ENCODE measurements at places on chromosomes 16 and 17. TPM values are rescaled to one million over a fixed set of nuclear protein-coding genes. Genes with fewer than 3 reads are reported as not detected.

The FOXL1 gene
- 0.13 TPM for total RNA-seq

The HOXB2 gene
- 34.5 TPM for total RNA-seq

The GRAP gene
- total RNA-seq, result not detected

The DPEP2 gene
- total RNA-seq, result not detected

The C17orf107 gene
- total RNA-seq, result 2.7 TPM

The TPSAB1 gene
- 22.9 TPM for total RNA-seq

The OTOA gene
- total RNA-seq, result not detected

The EXOC3L1 gene
- 0.32 TPM for total RNA-seq

The RAB26 gene
- total RNA-seq, result 0.49 TPM

The HSPB9 gene
- not detected for total RNA-seq

The RNF213 gene
- total RNA-seq, result 78.0 TPM

The SLC13A2 gene
- not detected for total RNA-seq

The C1QTNF8 gene
- not detected for total RNA-seq

- DNase-seq, result no peak
These were observed 1.7 kb downstream of the DEXI start for GRCh38 chr16:10940501-10941079.

DNA sequence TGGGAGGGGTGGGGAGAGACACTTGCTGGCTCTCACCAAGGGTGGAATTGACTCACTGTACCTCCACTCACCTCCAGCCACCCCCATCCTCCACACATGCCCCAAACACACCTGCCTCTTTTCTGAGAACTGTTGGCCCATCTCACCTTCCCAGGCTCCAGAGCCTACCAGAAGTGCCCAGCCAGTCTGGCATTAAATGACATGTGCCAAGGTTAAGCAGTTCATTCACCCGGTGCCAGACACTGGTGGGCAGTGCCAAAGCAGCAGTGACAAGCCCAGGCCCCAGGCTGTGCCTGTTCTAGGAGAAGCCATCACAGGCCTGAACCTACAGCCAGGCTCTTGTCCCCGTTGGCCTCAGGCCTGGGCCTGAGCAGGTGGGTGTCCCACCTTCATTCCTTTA is 11.2 kb downstream of the MVP start:
- DNase-seq, result no peak

GRCh38 chr16:81397879-81398520 is 46.6 kb upstream of the CMIP start:
- no peak for DNase-seq

DNA sequence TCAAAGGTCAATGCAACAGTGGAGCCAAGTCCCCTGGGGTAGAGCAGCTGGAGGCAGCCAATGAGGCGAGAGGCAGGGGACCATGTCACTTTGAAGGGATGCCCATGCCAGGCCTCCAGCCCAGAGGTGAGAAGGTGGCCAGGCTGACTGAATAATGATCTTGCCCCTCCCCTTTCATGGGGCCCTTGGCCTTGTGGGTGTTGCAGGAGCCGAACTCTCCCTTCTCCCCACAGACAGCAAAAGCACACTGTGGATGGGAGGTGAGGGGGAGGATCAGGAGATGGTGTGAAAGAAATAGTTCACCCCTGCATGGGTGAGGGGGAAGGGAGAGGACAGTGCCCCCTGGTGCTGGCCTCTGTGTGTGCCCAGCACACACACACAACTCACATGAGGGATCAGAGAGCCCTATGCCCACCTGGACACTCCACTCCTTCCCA is 15.8 kb upstream of the TBX21 start:
- DNase-seq, result no peak

DNA sequence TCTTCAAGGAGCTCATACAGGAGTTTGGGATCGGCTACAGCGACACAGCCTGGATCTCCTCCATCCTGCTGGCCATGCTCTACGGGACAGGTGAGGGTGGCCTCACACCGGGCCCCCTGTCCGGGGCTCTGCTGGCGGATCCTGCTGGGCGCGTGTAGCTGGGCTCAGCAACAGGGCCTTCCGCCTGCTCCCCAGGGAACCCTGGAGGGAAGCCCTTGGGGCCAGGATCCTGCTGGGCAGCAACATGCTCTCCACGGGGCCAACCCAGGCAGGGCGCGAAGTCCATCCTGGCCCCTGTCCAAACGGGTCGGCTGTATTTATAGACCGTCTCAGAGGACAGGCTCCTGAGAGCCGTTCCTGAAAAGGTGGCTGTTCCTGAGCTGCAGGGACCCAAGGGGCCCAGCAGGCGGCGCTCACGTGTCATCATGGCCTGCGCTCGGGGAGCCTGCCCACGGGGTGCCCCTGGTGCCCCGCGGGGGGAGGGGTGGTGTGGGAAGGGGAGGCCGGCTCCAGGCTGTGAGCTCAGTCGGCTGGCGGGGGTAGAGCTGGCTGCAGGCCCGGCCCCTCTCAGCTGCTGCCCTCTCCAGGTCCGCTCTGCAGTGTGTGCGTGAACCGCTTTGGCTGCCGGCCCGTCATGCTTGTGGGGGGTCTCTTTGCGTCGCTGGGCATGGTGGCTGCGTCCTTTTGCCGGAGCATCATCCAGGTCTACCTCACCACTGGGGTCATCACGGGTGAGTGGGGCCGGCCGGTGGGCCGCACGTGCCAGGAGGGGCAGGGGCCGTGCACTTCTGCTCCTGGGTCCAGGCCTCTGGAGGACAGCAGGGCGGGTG is 7.5 kb downstream of the SLC16A3 start:
- peak; percentile 84 for DNase-seq

- DNase-seq, result no peak
These were observed 311.3 kb upstream of the SOX9 start for GRCh38 chr17:71809537-71809936.

DNA sequence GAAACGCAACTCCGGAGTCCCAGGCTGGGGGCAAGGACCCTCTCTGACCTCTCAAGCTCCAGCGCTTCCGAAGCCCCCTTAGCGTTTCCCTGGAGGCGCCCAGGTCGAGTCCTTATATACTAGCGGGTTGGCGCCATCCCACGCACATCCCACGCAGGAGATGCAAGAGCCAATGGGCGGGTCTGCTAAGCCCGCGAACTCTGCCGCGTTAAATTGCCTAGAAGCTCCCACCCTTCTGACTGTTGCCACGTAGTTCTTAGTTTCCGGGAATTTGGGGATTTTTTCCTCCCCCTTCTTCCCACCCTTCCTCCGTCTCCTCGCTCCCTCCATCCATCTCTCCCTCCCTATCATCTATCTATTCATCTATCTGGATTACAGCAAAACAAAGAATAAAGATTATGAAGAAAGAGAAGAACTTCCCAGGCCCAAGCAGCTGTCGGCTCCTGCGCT is at the start of gene SLFN11:
TSS of gene SLFN11 (minus strand) at position 88 of the 450 bp plus-strand sequence. CDS start 9,814 bp downstream, outside the sequence.
- DNase-seq, result peak; percentile 93

DNA sequence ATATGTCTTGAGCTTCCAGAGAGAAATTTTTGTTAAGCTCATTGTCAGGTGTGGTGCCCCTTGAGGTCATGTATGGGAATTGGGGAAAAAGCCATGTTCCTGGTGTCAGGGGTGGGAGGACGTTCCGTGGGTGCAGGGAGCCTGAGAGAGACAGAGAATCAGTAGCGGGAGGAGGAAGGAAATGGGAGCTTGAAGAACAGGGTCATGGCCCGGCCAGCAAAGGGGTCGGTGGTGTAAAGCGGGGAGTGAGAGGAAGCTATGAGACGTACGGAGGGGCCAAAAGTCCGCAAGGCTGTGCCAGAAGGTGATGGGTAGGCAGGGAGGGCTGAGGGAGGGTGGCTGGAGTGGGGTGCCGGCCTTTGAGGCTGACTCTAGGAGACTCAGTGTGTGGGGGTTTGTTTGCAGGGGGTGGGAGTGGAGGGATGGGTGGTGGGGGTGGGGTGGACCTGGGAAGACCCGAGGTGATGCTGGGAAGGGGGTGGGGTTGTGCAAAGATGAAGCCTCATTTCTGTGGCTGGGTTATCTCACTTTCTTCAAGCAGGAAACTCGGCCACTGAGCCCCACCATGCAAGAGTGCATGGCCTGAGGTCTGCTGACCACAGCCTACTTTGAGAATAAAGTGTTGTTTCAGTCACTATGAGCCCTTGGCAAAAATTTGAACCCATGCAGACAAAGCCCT is 63.6 kb downstream of the PLCG2 start:
- DNase-seq, result no peak

- DNase-seq, result no peak
These were observed 25.2 kb downstream of the TK2 start for GRCh38 chr16:66524601-66525164.

- DNase-seq, result peak; percentile 37
These were observed 14.0 kb upstream of the SPHK1 start for GRCh38 chr17:76370261-76370993.

- no peak for DNase-seq
These were observed 413.0 kb downstream of the CPPED1 start for GRCh38 chr16:12390644-12391043.

- DNase-seq, result no peak
These were observed 14.1 kb downstream of the SPG7 start for GRCh38 chr16:89522287-89522686.

DNA sequence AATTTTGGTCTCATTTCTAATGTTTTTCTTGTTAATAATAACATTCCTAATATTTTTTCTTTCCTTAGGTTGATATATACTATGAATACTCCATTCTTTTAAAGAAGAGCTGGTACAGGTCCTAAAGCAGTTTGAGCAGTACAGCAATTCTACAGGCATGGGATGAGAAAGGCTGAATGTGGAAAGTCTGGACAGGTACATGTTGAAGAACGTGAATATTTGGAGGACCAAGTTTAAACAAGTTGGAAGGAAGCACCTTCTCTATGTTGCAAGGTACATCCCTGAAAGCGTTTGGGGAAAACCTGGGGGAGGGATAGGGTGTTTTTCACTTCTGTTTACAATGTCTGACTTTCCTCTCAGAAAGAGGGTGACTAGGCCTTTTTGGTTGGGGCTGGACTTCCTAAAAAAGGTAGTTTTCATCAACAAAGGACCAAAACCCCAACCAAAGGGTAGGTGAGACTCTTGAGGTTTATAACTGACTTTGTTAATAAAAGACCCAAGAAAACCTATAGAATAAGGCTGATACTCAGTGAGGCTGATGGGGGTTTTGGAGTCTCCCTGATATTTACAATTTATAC is 95.9 kb upstream of the AXIN2 start:
- DNase-seq, result no peak

- peak; percentile 5 for DNase-seq
These were observed 267.1 kb upstream of the ASIC2 start for GRCh38 chr17:33560165-33560564.

GRCh38 chr17:49545806-49546545 is 29.7 kb upstream of the NXPH3 start:
- DNase-seq, result no peak

DNA sequence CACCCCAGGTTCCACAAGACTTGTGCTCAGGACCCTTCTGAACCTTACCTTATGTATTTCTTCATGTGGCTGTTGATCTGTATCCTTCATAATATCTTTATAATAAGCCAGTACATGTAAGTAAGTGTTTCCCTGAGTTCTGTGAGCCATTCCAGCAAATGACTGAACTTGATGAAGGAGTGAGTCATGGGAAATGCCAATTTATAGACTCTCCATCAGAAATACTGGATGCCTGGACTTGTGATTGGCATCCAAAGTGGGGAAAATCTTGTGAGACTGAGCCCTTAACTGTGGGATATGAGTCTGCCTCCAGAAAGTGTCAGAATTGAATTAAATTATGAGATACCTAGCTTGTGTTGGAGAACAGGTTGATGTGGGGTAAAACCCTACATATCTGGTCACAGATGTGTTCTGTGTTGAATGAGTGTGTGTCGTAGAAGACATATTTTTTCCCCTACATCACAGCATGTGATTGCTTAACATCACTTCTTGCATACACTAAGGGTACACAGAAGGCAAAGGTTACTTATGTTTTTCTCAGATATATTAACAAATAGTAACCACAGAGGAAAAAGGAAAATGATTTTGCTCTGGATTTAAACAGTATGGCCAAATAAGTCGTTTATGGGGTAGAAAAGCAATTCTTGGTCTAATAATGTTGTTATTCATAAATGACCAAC is 70.2 kb upstream of the NETO2 start:
- no peak for DNase-seq

GRCh38 chr17:4939546-4939795 is 375 bp downstream of the SLC25A11 start:
- DNase-seq, result no peak

DNA sequence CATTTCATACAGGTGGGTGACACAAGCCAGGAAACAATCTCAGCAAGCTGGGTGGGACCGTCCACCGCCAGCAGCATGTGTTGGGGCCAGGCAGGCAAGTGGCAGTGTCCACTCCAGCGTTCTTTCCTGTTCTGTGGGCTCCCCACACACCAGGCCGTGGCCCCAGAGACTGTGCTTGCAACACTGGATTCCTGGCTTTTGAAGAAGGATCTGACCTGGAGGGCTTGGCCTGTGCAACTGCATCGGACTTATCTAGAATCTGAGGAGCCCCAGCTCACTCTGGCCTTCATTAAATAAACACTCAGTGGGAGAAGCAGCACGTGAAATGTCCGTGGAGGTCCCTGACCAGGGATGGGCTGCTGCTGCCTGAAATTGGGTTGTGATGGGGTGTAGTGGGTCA is 3.2 kb downstream of the KSR1 start:
- no peak for DNase-seq

All from A673 (cell line).